EH (cell line): ENCODE measurements at places on chromosomes 2 and 18.
A peak's percentile ranks its signal among the peaks of the same experiment; 100 is the strongest.

DNA sequence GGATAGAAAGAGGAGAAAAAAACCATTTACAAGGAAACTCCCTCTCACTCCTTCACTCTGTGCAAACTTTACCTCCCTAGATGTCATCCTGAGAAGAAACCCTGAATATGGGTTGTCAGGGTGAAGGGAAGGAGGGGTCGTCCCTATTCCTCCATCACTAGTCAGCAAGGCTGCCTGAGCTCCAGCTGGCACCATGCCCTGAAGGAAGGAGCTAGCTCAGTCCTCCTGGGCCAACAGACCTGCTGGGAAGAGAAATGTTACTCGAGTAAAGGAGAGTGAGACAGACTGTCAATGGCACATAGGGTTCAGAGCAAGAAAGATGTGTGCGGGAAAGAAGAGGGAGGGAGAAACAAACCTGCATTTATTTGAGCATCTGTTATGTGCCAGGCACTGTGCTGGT lies 18.3 kb upstream of the EPAS1 start:
- no peak for DNase-seq

- DNase-seq, result peak; percentile 52
Observed at GRCh38 chr2:215431778-215432758, 3.8 kb downstream of the FN1 start.

DNA sequence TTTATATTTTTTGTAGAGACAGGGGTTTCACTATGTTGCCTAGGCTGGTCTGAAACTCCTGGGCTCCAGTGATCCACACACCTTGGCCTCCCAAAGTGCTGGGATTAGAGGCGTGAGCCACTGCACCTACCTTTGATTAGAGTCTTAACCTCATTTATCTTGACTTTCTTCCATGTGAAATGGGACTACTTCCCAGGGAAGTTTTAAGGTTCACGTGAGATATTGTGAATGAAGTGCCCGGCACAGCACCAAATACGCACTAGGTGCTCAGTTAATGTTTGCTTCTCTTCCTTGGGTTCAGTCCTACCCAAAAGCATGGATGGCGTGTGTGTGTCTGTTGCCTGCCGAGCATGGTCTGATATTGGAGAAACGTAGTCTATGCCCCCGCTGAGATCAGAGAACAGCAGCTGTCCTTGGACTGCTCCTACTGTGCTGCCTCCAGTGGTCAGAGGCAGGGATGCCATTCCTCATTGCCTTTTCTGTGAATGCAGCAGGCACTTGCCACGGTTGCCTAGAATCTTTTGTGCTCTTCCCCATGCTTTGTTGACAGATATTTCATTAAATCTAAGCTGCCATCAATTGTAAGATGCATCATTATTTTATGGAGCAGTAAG lies 12.3 kb upstream of the TFCP2L1 start:
- DNase-seq, result peak; percentile 35

DNA sequence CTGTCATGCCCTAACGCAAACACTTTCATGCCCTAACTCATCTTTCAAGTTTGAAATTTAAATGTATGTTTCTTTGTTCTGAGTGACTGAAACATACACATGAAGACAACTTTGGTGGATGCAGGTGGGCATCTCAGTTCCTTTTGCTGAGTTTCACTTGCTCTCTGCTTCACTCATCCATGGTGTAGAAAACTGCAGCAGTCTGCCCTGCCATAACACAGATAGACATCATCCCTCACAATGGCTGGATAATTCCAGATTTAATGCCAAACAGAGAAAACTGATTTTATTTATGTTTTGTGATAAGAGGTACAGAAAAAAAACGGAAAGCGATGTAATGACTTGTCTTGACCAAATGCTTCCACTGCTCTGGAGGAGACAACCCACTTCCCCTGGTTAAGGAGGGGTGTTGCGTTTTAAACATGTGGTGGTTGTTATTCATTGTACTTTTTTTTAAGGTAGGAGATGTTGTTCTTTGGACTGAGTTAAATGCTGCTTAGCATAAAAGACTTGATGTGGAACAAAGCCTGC lies 70.4 kb downstream of the RHBDD1 start:
- no peak for DNase-seq

GRCh38 chr2:199962203-199962602 lies 6.8 kb downstream of the MAIP1 start:
- no peak for DNase-seq

GRCh38 chr2:183799761-183800160 lies 675.5 kb downstream of the NUP35 start:
- DNase-seq, result no peak

GRCh38 chr18:22223254-22223964 lies 54.0 kb downstream of the GATA6 start:
- peak; percentile 64 for DNase-seq

DNA sequence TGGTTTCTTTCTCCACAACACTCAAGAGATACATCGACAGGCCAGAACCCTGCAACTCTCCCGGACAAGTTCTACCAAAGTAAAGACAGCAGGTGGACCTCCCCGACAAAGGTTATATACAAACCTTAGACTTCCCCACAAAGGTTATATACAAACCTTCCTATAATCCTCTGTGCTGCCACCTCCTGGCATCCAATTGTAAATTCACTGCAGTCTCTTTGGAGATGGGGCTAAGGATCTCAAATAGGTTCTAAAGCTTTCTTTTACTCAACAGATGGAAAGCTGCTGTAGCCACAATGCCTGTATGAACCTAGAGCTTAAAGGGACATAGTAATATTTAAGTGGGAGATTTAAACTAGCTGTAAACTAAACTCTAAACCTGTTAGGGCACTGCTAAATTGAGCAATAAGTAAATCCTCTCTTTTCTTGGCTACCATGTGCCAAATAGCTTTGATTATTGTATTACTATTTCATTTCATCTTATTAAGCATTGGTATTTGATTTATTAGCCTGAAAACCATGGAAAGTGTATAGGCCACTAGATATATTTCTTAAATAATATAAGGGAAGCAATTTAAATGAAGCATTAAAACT lies 9.8 kb upstream of the MREG start:
- peak; percentile 66 for DNase-seq
